ENCODE measurements at places on chromosomes 11 and 22.

GRCh38 chr11:65854852-65855837 lies 2.8 kb downstream of the CFL1 start:
- no peak for DNase-seq

DNA sequence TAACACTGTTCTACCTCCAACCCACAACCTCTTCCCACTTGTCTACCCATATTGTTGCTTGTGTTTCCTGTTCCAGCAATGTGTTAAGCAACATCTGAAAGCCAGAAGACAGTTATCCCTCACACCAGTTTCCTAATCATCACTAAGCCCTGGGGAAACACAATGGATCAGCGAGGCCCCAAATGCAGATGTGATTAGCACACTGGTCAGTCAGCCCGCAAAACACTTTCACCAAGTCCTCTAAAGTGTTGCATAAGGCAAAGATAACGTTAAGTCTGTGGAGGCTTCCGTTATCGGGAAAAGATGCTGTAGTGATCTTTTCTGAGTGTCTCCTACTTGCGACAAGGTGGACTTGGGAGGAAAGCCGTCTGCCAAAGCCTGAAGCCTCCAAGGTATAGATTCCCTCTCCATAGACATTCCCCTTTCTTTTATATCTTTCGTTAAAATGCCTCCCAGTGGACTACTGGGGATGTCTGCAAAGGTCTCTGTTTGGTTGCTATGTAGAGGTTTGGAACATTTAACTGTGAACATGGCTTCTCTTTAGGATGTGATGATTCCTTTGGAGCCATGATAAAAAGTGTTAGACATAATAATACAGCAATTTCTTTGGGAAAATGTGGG lies at the start of gene MS4A3:
Gene MS4A3 (plus strand): TSS at position 317 of the 621 bp plus-strand sequence. CDS start 4,496 bp downstream, outside the sequence.
- no peak for DNase-seq

GRCh38 chr11:75541193-75542087 lies 15.7 kb upstream of the GDPD5 start:
- no peak for DNase-seq

DNA sequence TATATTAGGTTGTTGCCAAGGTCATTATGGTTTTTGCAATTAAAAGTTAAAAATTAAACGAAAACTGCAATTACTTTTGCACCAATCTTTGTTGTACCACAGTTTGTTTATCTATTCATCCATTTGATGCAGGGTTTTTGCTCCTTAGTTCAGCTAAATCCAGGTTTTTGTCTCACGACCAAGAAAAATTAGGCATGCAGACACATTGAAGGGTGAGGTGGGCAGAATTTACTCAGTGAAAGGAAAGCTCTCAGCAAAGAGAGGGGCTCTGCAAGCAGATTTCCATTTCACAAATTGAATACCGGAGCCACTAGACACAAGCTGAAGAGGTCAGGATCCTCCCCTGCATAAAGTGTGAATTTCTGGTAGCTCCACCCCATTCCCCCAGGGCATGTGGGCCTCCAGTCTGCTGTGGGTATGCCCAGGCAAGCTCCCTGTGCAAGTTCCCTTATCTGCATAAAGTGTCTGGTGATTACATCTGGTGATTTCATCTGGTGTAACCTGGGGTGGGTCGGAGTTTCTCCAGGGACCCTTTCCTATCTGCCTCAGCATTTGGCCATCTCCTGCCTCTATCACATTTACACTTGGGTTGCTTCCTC lies 33.3 kb downstream of the APOL6 start:
- DNase-seq, result no peak

DNA sequence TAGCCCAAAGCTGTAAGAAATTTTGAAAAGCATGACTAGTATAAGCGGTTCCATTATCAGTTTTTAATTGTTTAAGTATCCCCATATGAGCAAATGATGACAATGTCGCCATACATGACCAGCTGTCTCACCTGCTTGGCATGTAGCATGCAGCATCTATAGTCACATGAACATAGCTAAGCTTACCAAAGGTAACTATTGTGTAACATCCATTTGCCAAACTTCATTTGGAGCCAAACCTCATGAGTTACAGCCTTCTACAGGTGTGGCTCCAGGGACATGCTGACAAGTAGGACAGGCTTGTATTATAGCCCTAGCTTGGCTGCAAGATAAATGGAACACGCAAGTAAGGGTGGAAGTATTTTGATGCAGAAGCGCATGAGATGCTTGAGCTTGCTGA lies 30.4 kb downstream of the OR10A6 start:
- DNase-seq, result no peak

DNA sequence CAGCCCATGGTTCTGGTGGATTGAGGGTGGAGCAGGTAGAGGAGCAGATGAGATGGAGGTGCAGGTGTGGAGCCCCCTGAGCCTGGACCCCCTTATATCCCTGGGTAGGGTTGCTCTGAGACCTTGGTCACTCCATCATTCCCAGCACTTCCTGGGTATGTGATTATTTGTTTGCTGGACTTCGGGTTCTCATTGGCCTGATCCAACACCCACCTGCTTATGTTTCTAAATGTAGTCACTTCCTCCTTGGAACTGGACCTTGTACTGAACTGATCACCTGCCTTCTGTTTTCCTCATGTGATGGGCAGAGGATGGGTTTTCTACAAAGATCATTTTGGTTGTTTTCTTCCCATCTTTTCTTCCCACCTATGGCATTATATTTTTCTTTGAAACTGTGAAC lies at the start of gene KRTAP5-4:
Gene KRTAP5-4 (minus strand): TSS at position 53 of the 400 bp plus-strand sequence. CDS start 45 bp downstream, at position 8.
- no peak for DNase-seq

GRCh38 chr11:35682230-35683173 lies 19.9 kb downstream of the TRIM44 start:
- no peak for DNase-seq

GRCh38 chr11:789943-790342 lies at the start of gene CEND1:
CEND1 (minus strand) TSS chr11:790090; CDS start chr11:788576, 1,514 bp downstream.
- no peak for DNase-seq

DNA sequence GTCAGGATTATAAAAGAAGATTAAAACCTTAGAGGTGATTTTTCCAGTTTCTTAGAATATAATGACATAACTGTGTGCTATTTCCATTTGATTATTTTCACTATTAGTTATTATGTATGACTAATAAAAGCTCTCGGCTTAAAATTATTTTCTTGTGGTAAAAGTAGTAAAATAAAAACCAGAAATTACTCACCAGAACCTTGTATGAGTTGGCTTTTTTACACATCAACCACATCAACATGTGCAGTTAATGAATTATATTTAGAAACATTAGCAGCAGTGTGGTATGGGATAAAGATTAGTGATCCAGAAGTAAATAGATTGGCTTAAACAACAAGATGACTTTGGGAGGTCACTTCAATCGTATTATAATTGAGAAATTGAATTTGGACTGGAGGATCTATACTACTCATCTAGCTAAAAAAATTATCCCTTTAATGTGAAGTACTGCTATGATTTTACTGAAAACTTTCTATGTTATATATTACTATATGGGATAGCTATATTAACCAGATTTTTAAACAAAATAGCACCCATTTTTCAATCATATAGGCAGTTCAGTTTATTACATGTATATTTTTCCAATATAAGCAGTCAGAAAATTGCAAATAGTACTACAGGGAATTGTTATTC lies 2.8 kb upstream of the BCO2 start:
- no peak for DNase-seq

All from HCT116 (cell line).